Activated gamma-delta T cell (primary cell): ENCODE measurements at places on chromosomes 5 and 9.

- DNase-seq = no peak
Observed at GRCh38 chr5:127060470-127060985, 12.8 kb downstream of the C5orf63 start.

GRCh38 chr5:50727149-50727496, 60.7 kb downstream of the PARP8 start:
- no peak for DNase-seq

DNA sequence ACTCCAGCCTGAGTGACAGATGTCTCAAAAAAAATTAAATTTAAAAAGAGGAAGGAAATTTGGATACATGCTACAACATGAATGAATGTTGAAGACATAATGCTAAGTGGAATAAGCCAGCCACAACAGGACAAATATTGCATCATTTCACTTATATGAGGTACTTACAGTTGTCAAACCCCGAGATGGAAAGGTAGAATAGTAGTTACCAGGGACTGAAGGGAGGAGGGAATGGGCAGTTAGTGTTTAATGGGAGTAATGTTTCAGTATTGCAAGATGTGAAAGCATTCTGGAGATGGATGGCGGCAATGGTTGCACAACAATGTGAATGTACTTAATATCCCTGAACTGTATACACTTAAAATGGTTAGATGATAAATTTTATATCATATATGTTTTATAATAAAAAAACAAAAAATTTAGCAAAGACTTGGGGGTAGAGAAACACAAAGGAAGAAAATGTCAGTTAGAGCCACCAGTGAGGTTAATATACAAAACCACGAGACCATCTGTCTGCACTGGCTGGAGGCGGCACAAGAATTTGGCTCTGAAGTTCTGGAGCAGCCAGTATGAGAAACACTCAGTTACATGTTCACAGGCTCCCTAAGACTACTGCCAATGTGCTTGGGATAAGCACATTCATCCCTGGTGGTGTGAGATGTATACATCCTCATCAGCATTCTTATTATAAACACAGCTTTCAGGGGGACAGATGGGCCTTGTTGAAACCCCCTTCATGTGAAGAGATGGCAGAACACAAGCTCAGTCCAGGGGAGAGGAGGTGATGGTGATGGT, 37.0 kb upstream of the RPS23 start:
- no peak for DNase-seq

- DNase-seq = no peak
Observed at GRCh38 chr9:32776201-32776600, 7.1 kb upstream of the TMEM215 start.

DNA sequence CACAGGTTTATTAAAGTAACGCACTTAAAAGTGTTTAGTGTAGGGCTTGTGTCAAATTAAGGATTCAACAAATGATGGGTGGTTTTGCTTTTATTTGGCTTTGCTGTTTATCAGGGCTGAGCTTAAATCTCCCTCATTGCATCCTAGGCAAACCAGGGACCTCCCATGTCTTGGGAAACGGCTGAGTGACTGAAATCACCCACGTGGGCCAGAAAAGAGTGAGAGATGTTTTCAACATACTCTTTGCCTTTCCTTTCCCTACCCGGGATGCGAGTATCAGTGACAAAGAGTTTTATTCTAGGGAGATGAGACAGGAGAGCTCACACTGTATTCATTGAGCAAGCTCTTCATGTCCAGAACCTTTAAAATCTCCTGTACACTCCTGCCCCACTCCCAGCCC, 23.3 kb downstream of the KCNMB1 start:
- no peak for DNase-seq

DNA sequence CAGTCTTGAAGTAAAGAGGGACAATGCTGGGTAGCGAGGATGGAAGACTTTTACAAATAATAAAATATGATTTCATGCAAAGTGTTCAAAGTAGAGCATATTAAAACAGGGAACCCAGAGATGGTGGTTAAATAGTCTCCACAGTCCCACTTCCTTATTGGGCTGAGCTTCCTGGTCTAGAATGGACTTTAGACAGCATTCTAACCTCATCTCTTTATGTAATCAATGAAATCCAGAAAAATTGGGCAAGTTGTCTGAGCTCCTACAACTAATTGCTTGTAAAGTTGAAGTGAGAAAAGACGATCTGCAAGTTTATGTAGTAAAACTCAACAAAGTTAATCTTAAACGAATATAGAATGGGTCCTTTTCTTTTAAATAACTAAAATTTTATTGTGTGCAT, 328.9 kb downstream of the PJA2 start:
- DNase-seq = no peak

DNA sequence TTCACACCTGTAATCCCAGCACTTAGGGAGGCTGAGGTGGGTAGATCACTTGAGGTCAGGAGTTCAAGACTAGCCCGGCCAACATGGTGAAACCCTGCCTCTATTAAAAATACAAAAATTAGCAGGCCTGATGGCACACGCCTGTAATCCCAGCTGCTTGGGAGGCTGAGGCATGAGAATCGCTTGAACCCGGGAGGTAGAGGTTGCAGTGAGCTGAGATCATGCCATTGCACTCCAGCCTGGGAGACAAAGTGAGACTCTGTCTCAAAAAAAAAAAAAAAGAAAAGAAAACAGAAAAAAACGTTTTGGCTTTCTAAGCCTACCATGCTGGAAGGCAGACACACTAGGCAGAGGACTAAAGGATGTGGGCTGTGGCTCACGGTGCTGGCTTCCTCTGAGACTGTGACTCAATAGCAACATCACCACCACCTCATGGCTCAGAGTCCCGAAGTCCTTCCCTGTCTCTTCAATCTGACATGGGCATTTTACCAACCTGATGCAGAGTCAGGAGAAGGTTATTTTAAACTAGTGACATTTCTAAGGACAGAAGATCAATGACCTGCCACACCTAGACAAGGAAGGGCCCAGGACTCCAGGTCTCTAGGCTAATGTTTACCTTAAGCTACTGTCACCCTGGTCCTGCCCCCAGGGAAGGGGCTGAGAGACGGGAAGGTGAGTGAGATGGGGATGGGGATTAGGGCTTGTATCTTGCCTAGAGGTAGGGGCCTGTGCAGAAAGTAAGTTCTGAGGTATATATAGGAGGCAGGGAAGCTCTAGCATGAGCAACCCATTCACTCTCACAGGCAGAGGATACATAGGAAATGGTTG, 3.7 kb downstream of the ECSCR start:
- no peak for DNase-seq

- DNase-seq = no peak
Observed at GRCh38 chr9:37531699-37532098, 44.5 kb downstream of the FBXO10 start.

GRCh38 chr9:28389411-28389810, 816.1 kb upstream of the C9orf72 start:
- no peak for DNase-seq

DNA sequence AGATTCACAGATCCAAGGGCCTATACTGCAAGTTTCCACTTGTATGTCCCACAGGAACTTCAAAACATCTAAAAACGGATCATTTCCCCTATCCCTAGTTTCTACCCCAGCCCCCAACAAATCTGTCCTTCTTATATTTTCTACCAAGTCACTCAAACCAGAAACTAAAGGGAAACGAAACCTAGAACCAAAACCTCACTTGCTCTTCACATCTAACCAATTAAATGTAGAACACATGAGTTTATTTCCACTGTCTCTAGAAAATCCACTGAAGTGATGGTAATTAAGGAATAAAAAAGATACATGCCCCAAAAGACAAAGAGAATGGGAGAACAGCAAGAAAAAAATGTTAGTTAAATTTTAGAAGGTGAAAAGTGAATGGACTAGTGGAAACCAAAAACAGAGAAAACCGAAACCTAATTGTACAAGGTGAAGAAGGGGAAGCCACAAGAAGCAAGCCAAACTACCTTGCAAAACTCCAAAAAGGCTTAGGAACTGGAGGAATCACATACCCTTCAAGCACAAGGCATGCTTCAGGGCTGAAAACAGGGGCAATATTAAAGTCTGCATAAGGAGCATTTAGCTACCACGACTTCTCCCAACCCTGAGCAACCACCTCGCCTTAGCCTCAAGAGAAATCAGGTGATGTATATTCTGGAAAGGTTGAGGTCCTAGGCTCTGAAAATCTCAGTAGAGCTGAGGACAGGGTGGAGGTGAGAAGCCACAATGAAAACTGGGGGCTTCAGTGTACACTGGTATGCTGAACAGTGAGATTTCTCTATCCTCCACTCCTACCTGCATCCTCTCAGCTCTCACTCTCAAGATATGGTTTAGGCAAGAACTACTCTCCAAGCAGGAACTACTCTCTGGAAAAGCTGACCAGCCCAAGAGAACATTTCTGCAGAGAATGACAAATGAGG, 11.1 kb downstream of the SMU1 start:
- no peak for DNase-seq

DNA sequence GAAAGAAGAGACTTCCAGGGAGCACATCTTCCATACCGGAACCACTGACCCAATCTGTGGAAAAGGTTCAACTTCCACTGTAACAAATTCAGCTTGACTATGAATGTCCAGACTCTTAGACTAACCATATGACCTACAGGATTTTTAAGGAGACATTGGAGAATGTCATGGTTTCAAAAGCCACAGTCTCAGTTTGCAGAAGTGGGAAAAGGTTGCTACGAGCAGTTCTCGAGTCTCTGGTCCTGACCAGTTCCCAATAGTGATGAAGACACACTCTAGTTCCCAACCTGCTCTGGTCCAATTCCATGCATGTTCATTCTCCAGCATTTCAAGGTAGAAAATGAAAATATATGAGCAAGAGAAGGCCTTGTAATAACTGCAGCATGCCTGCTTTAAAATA, 158.0 kb downstream of the MAPKAP1 start:
- DNase-seq = no peak

DNA sequence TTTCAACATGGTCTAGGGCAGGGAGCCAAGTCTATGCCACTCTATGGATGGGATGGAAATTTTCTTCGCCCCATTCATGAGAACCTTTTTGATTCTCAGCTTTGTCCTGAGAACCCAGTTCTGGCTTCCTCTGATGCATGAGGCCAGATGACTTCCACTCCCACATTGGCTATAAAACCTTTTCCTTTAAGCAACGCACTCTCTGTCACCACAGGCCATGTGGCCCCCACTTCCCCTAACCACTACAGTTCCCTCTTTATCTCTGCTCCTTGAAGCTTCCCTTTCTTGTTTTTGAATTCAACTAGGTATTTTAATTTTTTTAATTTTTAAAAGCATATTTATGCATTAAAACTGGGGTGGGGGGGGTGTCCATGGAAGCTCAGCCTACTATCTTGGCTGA, 401.3 kb downstream of the ENC1 start:
- no peak for DNase-seq

DNA sequence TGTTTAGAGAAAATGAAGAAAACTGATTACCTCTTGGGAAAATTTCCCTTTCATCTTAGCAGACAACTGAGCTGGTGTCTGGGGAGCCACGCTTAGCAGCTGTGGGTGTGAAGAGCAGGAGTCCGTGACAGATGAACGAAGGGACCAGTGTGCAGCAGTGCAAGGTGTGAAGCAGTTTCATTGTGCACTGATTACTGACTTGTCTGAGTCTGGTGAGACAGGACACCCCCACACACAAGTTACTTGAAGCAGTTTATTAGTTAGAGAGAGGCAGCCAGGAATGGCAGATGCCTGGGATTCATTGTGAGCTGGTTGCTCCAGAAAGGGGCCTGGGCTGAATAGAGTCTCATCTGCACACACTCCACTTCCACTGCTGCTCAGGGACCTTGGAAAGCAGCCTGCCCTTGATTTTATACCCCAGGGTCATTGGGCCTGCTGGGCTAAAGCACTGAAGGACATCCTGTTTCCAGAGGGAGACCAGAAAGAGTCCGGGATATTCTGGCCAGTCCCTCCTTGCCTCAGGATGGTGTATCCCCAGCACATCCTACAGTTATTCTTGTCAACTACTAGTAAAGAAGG, 47.4 kb downstream of the FBXL7 start:
- DNase-seq = no peak

GRCh38 chr9:33868440-33868973, 51.5 kb downstream of the UBE2R2 start:
- no peak for DNase-seq

GRCh38 chr9:94907264-94907936, 180.9 kb downstream of the AOPEP start:
- DNase-seq = no peak

GRCh38 chr9:127222388-127223095, 42.0 kb upstream of the GARNL3 start:
- no peak for DNase-seq
